ENCODE measurements at places on chromosomes 5 and 9.
A peak's percentile ranks its signal among the peaks of the same experiment; 100 is the strongest.

DNA sequence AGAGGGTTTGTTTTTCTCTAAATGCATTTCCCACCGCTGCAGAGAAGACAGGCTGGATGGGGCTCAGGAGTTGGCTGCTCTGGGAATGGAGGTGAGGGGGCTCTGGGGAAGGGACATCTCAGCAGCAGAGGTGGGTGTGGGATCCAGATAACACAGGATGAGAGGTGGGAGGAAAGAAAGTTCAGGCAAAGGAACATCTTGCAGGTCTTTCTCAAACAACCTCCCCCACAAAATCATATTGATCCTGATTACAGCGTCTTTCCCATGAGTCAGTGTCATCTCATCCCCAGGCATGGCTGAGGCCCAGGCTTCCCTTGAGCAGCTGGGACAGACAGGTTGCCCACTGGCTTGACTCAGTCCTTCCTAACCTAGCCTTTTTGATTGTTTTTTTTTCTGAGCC lies 11.3 kb upstream of the ACSL6 start:
- DNase-seq = no peak

DNA sequence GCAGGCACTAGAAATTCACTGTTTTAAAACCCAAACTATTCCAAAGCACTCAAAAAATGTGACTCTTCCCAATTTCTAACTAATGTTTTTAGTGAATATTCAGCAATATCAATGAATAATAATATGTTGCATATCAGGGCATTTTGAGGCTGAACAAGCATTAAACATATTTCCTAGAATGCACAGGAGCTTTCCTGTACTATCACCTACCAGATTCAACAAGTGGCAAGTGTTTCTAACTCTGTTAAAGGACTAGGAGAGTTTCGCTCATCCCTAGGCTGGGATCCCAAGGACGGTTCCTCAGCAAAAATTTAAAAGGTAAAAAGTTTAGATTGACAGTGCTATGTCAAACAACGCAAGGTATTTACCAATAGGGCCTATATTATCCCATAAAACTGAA lies 21.0 kb downstream of the GNE start:
- no peak for DNase-seq

- peak; percentile 49 for DNase-seq
Observed at GRCh38 chr5:14946815-14947620, 75.4 kb upstream of the ANKH start.

DNA sequence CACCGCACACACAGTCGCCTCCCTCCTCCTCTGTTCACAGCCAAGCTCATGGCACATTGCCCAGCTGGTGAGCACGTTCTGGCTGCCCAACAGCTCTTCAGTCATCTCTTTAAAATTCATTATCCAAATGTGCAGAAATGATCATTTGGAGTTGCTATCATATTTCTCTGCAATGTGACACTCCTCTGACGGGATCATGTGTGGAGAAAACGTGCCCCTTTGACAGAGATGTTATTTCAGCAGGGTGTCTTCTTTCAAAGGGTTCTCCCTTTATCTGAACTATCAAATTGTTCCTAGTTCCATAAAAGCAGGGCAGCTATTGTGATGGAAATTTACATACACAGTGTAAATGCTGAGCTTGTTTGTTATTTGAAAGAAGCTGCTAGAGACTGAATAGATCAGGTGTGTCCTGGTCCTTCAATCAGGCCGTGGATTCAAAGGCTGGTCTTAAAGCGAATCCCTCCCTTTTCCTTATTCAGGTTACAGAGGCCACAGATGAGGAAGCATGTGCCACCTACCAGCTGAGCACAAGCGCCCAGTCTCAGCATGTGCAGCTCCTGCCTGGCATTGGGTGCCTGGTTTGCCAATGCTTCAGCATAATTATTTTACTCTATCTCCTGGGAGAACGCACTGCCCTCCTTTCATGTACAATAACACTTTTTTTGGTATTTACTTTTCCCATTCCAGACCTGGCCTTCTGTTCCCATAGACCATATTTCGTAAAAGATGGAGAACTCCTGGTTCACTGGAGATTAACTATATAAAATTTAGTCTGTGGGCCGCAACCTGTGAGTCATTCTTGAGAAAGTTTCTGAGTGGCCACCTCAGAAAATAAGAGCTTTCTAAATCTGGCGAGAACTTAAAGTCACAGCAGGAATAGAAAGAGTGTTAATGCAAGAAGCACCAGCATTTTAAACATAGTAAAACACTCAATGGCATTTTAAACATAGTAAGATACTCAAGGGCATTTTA lies 433.7 kb downstream of the ENC1 start:
- no peak for DNase-seq

Data from NCI-H460 (cell line).